ENCODE measurements at places on chromosomes 16 and 17.

DNA sequence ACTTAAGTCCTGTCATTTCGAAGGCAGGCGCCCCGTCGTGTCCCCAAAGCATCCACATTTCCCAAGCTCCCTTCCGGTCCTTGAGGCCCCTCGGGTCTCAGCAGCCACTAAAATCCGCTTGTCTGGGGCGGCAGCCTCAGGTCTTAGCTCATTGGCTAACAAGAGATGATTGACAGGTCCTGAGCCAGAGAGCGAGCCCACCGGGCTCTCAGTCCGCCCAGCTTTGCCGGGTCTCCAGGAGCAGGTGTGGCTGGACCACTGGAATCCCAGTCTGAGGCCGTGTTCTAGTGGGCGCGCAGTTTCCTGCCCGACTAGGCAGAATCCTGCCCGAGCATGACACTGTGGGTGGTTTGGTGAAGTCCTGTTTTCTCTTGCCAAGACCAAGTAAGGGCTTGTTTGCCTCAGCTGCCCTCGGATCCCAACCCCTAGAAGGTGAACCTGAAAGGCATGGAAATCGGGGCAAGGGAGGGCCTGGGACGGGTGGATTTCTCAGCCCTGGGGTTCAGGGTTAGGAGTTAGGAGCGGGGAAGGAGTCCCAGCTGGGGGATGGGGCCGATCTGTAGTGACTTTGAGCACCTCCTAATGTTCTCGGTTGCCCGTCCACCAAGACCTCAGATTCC is 42.8 kb downstream of the MRC2 start:
- no peak for DNase-seq

- DNase-seq, result no peak
Measured at GRCh38 chr16:76732894-76733293, 455.7 kb downstream of the CNTNAP4 start.

GRCh38 chr17:13917634-13918033 is 151.7 kb upstream of the COX10 start:
- DNase-seq, result no peak

- DNase-seq, result no peak
Measured at GRCh38 chr17:63740464-63741142, 996 bp downstream of the STRADA start.

GRCh38 chr16:25699069-25699468 is 7.3 kb downstream of the HS3ST4 start:
- no peak for DNase-seq

- DNase-seq, result peak; percentile 76
Measured at GRCh38 chr17:1752425-1753262, 9.2 kb upstream of the SERPINF1 start.

DNA sequence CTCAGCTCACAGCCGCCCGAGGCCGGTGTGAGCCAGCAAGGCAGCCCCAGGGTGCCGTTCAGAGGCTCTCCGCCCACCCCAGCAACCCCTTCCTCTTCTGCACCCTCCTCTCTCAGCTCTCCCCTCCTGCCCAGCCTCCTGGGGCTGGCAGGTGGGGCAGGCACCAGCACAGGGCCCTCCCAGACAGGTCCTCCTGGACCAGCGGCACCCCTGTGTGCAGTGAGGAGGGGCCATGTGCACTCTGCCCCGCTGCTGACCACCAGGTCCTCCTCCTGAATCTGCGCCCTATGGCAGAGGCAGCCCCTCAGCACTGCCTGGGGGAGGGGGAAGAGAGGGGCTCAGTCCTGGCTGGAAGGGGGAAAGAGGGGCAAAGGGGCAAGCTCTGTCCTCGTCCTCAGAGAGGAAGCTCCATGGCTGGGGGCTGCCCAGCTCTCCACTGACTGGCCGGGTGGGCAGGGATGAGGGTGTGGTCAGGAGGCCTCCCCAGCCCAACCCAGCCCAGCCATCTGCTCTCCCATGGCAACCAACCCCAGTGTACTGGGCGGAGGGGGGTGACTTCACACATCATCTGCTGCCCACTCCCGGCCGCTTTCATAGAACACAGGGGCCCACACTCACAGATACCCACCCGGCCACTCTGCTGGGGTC is 5.4 kb upstream of the BCAR1 start:
- peak; percentile 78 for DNase-seq

DNA sequence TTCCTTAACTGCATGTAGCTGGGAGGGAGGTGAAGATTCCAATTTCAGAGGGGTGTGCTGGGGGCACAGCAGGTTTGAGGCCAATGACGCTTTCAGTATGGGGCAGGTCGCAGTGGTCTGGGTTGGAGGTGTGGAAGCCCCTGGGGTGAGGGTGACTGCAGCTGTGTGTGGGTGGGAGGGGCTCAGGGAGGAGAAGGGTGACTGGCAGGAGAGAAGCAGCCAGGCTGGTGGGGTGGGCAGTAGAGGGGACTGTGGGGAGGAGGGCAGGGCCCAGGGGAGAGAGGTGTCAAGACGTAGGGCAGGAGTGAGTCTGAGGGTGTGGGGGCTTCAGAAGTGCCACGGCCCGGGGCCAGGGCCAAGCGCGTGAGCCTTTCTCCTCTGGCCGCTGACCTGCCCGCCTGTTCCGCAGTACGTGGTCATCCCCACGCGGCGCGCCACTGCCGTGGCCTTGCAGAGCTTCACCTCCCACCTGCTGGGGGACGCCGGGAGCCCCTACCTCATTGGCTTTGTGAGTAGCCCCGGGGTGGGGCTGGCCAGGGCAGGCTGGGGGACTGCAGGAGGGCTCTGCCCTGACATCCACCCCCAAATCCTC is 19.4 kb downstream of the MYBBP1A start:
- DNase-seq, result no peak

DNA sequence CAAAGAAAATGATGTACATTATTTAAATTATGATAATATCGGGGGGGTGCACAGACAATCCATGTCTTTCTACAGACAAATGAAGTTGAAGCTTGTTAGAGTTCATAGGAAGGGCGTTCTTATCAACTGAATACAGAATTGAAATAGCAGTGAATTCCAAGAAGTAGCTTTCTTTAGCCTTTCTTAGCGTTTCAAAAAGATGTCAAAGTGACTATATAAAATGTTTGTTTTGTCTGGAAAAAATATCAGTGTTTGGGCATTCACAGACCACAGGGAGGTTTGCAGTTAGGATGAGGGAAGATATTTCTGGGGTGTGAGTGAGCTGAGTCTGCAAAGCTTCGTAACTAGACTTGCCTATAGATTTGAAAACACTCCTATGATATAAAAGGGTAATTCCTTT is 55.0 kb downstream of the STX8 start:
- no peak for DNase-seq

DNA sequence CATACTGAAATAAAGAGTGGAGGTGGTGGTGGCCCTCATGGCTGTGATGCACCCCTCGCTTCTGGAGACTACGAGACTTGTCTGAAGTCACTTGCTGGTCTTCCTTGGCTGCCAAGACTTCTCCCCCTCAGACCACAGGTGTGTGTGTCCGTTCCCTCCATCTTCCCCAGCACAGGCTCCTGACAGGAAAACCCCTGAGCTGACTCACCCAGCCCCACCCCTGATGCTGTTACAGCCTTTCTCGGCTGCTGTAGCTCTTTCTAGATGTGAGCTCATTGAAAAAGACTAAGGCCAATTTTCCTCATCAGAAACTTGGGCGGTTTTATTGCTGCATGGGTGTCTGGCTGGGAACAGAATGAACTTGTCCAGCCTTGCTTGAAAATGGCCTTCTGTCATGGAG is 296.9 kb downstream of the TMEM114 start:
- no peak for DNase-seq

DNA sequence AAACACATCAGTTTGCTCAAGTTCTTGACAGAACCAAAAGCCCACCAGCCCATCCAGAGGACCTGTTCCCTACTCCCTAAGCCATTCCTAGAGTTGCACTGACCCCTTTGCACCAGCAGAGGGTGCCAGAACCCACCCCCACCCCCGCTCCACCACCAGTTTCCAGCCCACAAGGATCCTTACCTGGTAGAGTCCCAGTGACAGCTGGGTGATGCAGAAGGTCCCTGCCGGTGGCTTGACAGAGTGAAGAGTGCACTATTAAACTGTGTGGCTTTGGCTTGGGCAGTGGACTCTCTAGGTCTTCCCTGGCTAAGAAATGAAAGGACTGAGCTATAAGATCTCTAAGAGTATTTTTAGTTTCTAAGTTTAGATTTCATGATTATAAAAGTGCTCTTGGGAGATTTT is 73.3 kb upstream of the MTMR4 start:
- peak; percentile 92 for DNase-seq

DNA sequence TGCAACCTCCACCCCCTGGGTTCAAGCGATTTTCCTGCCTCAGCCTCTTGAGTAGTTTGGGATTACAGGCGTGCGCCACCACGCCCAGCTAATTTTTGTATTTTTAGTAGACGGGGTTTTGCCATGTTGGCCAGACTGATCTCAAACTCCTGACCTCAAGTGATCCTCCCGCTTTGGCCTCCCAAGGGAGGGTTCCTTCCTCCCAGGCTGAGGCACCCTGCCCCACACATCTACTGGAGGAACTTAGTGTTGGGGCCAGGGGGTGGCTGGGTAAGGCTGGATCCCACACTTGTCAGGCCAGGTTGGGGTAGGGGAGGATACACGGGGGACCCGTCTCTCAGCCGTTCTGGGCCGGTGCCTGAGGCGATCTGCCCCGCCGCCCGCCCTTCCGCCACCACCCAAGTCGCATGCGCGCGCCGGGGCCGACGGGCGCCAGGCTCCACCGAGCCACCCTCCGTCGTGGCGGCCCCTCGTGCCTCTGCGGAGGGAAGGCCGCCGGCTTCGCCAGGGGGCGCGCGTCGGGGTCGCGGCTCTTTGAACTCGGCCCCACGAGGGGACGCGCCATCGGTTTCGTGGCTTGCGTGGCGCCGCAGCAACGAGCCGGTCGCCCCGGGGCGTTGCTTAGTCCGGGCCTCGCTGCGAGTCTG is 15.9 kb downstream of the GRB7 start:
- DNase-seq, result no peak

DNA sequence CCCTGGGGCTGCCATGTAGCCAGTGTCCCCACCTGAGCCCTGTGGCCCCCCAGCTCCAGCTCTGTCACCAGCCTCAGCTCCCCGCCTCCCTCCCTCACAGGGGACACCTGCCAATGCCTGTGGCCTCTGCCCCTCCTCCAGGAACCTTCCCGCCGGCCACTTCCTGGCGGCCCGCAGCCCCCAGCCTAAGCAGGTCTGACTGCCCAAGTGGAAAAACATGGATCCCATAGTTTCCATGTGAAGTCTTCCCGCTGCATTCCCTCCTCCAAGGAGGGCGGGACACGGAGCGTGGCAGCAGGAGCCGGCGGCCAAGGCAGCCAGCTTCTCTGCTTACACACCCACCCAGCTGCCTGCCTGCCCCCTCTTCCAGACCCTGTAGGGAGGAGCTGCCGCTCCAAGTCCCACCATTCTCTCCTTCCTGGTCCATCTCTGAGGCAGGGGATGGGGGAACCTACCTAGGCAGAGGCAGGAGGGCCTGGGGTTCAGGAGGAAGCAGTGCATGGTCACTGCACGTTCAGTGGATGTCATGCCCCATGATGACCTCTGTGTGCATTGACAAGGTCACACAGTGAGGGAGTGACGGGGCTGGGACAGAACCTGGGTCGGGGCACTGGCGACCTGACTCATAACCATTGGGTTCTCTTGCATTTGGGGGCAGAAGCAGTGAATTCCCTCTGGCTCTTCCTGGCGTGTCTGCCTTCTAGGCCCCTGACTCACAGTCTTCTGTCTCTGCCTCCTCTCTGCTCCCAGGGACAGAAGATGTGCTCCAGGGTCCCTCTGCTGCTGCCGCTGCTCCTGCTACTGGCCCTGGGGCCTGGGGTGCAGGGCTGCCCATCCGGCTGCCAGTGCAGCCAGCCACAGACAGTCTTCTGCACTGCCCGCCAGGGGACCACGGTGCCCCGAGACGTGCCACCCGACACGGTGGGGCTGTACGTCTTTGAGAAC is 8.7 kb downstream of the VASN start:
- peak; percentile 48 for DNase-seq

- DNase-seq, result no peak
Measured at GRCh38 chr17:35931794-35932425, 1.3 kb upstream of the RDM1 start.

DNA sequence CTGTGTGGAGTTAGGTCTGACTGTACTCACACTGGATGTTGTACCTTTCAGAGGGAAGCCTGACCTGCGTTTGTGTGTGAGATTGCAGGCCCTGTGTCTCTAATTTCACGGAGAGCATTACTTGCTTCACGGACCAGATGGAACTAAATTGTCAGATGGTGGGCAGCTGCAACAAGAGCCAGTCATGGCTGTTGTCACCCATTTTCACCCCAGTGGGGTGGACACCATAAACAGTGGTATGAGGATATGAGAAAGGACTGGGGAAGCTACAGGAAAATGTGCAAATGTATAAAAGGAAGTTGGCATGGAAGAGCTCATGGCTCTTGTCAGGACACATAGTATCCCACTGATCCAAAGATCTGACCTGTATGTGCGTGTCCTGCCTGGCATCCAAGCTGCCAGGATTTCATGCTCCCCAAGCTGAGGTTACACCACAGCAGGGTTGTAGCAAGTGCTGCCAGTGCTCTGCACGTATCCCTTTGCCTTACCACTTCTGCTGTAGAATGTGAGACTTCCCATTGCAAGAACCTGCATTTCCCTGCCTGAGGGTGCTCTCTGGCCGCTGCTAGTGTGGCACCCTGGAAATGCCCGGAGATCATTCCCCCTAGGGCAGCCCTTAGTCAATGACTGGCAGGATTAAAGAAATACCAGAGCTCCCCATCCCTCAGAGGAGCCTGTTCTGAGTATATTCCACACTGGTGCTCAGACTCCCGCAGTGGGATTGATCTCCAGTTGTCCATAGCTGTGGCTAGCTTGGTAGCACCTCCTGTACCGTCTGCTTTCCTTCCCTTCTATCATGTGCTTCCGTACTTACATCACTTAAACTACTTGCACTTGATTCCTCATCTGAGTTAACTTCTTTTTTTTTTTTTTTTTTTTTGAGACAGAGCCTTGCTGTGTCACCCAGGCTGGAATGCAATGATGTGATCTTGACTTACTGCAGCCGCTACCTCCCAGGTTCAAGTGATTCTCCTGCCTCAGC is 70.4 kb upstream of the TANC2 start:
- DNase-seq, result peak; percentile 82

GRCh38 chr16:1281517-1281916 is 25.6 kb downstream of the TPSD1 start:
- DNase-seq, result no peak

DNA sequence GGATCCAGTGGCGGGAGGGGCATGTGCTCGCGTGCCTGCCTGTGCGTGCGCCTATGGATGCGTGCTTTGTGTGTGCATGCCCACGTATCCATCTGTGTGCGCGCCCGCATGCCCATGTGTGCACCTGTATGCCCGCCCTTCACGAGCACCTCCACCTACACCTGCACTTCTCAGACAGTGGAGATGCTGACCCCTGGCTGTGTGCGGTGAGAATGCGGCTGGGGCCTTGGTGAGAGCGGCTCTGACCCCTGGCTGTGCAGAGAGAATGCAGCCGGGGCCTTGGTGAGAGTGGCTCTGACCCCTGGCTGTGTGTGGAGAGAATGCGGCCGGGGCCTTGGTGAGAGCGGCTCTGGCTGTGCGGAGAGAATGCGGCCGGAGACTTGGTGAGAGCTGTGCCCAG is 33.9 kb downstream of the AXIN1 start:
- DNase-seq, result peak; percentile 86

DNA sequence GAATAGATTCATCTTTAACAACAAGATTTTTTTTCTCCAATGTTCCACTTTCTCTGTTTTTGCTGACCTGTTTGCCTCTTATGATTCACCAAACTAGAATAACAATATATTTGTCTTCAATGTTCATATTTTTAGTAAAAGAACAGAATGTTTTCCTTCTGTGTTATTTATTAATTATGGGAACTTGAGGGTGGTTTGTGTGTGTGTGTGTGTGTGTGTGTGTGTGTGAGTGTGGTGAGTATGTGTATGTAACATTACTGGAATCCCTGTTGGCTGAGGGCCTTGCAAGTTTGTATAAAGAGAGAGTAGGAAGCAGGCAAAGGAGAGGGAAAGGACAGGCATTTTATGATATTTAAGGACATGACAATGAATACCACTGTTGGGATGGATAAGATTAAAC is 13.8 kb downstream of the STXBP4 start:
- no peak for DNase-seq

All from islet precursor cell (in vitro differentiated cells).